8988T (cell line): ENCODE measurements at places on chromosomes 11 and 22.

GRCh38 chr11:112652786-112653390 is 308.3 kb upstream of the NCAM1 start:
- no peak for DNase-seq

GRCh38 chr11:1771273-1771672 is 7.5 kb upstream of the CTSD start:
- DNase-seq = no peak

GRCh38 chr11:1777737-1778136 is 14.0 kb upstream of the CTSD start:
- DNase-seq = no peak

DNA sequence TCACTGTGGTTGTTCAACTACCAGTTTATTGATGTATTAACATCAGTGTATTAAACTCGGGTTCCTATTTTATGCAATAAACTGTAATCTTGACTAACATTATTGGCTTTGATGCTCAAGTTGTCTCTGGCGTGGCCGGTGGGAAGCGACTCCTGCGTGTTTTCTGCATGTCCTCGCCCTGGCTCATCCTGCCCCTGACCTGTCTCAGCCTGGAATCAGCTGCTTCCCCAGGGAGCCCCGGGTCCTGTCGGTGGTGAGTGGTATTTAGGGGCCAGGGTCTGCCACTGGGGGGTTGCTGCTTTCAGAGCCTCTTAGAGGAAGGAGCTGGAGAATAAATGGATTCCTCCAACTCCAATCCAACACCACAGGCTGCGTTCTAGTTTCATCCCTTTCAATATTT is 22.5 kb downstream of the IFITM10 start:
- no peak for DNase-seq

GRCh38 chr11:74055938-74056337 is 47.1 kb upstream of the UCP3 start:
- no peak for DNase-seq

DNA sequence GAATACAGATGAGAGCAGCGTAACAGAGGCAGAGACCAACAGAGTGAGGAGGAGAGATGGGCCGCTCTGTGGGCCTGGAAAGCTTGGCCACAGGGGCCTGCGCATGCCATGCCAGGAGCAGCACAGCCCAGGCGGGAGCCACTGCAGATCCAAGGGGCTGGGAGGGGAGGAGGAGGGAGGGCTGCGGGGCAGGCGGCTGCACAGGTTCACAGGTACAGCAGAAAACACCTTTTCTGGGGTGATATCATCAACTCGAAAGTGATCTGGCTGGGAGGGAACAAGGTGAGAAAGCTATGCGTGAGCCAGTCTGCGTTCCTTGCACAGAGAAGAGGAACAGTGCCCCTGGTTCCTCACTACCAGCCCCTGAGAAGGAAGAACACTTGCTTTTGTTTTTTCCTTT is 14.8 kb downstream of the VPS37C start:
- no peak for DNase-seq

- no peak for DNase-seq
Measured at GRCh38 chr11:86687185-86687778, 14.9 kb upstream of the ME3 start.

DNA sequence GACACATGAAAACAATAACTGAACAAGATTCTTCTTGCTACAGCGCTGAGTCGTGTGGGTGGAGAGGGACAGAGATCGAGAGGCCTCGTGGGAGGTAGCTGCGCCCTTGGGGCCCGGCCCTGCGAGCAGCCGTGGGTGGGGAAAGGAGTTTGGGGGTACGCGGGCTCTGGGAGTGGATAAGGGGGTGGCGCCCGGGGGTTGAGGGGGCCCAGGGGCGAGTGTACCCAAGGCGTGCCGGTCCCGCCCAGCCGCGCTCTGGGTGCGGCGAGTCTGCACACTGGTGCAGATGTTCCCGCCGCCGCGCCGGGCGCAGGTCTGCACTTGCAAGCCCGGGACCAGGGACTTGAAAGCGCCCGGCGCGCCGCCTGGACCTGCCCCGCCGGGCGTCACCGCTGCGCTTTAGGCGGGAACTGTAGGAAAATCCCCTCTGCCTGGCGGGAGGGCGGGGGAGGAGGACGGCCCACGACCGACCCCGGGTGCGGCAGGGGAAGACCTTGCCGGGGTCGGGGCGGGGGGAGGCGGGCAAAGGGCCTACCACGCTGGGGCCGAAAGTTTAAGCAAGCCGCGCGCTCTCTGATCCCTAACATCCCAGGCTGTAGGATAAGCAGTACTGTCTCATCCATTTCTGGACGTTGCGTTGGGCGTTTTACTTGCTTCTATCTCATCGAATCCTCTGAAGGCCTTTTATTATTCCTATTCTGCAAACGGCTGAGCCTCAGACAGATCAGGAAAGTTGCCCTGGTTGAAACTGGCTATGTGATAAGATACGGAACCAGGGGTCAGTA is 1.4 kb upstream of the KREMEN1 start:
- DNase-seq = peak; percentile 41

GRCh38 chr22:46612341-46612903 is 7.8 kb upstream of the GRAMD4 start:
- no peak for DNase-seq

DNA sequence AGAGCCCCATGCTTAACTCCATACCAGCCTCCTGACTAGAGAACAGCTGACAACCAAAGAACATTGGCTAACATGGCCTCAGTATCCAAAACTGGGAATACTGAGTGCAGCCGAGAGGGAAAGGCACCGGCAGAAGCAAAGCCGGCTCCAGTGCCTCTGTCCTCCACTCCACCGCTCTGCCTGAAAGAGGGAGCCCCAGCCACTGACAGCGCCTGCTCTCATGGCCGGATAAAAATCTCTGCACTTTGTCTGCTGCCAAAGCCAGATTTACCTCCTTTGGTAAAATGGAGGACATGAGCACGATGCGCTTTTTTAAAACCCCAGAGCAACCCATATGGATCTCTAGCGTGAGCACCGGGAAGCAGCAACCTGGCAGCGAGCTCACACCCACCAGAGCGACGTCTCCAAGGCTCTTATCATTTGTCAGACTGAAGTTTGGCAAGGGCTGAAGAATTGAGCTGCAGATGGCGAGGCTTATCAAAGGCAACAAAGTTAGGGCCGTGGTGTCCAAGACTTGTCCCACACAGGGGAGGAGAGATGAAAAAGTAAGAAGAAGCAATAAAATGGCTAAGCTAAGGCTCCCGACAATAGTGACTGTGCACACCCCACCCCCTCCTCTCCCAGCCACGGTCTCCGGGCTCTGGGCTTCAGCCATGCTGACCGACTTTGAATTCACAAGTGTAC is 71.4 kb downstream of the EFCAB6 start:
- DNase-seq = no peak

GRCh38 chr11:101741479-101742175 is 157.8 kb upstream of the TRPC6 start:
- no peak for DNase-seq

- DNase-seq = no peak
Measured at GRCh38 chr11:63897459-63898146, 19.4 kb downstream of the RCOR2 start.

DNA sequence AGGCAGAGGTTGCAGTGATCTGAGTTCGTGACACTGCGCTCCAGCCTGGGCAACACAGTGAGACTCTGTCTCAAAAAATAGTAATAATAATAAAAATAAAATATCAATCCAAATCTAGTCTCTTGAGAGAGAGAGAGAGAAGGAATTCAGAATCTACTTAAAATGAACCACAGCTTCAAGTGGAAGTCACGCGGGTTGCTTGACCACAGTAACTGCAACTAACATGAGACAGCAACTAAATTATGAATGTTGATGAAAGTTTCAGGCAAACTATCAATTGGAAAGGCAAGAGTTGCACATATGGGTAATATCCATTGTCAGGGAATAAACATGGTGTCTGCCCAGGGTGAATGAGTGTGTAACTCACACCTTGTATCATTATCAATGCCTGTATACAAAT is 12.5 kb downstream of the POU2AF2 start:
- DNase-seq = no peak

DNA sequence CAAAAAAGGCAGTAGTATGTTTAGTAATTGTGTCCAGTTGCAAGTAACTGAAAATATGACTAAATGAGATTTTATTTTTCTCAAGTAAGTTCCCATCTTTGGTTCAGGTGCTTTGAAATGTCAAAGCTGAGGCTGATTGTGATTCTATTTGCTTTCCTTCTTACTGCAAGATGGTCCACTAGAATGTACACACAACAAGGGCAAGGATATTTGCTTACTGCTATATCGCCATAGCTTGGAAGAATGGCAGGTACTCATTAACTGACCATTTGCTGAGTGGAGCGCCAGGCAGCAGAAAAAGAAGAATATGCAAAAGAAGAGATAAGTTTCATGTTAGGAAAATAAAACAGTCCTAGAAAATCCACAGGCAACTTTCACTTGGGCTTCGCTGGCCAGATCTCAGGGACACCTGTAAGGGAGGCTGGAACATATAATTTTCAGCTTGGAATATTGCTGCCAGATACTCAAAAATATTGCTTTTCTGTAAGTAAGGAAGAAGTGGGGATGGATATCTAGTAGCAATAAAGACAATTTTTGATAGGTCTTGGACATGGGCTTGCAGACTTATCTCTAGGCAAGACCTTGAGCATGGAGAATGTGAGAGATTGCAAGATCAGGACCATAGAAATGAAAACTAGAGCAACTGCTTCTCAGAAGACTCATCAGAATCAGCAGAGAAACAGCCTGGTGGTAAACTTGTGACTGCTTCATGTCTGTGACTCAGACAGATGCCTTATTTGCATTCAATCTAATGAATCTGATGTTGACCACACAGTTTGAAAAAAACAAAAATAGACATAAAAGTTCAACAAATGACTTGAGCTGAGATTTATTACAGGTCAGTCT is 44.8 kb upstream of the OR9Q1 start:
- DNase-seq = no peak

GRCh38 chr11:88266157-88266556 is 71.4 kb downstream of the CTSC start:
- no peak for DNase-seq

- no peak for DNase-seq
Measured at GRCh38 chr11:22734628-22735345, 68.4 kb downstream of the GAS2 start.

GRCh38 chr11:134559602-134559962 is 147.5 kb upstream of the B3GAT1 start:
- DNase-seq = no peak

GRCh38 chr11:77054084-77054483 is 12.7 kb upstream of the CAPN5 start:
- DNase-seq = no peak

DNA sequence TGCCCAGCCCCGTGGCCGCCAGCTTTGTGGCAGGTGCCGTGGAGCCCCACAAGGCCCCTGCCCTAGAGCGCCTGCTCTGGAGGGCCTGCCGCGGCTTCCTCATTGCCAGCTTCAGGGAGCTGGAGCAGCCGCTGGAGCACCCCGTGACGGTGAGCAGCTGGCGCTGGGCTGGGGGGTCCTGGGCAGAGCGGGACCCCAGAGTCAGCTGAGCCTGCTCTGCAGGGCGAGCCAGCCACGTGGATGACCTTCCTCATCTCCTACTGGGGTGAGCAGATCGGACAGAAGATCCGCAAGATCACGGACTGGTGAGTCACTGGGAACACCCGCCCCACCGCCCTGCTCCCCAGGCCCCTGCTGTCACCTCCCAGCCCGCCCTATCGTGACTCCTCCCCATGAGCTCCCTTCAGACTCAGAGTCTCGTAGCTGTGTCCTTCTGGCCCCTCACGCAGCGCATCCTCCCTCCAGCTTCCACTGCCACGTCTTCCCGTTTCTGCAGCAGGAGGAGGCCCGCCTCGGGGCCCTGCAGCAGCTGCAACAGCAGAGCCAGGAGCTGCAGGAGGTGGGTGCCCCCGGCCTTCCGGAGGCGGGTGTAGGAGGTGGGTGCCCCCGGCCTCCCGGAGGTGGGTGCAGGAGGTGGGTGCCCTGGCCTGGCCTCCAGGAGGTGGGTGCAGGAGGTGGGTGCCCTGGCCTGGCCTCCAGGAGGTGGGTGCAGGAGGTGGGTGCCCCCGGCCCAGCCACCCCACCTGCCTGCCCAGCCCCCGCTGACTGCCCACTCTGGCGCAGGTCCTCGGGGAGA is 4.7 kb downstream of the TCIRG1 start:
- DNase-seq = peak; percentile 36

- DNase-seq = no peak
Measured at GRCh38 chr11:126185259-126186024, 26.0 kb downstream of the RPUSD4 start.

DNA sequence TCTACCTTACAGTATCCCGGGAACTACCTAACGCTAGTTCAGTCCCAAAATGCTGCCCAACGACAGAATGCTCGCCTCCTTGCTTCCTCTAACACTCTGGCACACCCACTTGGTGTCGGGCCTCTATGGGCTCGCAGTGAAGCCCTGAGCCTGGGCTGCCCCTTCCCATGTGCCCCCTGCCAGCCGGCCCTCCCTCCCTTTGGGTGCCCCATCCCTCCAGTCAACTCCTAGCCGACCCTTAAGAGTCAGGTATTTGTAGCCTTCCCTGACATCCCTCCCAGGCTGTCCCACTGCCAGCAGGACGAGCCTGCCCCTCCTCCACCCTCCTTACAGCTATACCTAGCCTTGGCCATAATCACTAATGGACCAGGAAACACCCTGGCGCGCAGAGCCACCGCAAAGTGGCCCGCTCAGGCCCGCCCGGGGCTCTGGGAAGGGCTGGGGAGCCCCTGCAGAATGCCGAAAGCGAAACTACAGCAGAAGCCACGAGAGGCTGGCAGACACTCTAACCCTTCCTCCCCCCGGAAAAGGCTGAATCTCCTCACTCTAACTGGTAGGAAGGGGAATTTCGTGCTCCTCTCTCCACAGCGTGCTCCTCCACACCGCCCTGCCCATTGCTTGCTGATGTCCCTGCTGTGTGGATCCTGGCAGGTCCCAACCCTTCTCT is 8.2 kb downstream of the CBX7 start:
- DNase-seq = no peak
